ENCODE measurements at places on chromosomes 16 and 17.

DNA sequence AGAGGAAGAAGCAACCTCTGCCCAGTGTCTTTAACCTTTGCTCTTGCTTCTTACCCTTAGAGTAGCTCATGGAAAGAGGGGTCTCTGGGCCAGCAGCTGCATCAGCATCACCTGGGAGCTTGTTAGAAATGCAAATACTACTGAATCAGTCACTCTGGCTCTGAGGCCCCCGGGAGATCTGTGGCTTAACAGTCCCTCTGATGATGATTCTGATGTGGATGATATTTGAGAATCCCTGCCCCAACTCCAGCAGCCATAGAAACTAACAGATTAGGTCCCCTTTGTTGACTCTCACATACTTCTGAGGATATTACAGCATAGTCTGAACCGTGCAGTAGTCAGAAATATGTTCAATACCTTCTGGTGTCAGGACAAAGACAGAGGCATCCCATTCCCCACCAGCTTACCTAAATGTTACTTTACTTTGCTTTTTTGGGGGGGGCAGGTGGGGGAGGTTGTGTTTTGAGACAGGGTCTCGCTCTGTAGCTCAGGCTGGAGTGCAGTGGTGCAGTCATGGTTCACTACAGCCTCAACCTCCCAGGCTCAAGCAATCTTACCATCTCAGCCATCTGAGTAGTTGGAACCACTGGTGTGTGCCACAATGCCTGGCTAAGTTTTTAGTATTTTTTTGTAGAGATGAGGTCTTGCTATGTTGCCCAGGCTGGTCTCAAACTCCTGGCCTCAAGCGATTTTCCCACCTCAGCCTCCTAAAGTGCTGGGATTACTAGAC is 220.1 kb downstream of the CCDC182 start:
- no peak for DNase-seq

GRCh38 chr17:40356990-40357881 is 7.3 kb downstream of the GJD3 start:
- DNase-seq: no peak

DNA sequence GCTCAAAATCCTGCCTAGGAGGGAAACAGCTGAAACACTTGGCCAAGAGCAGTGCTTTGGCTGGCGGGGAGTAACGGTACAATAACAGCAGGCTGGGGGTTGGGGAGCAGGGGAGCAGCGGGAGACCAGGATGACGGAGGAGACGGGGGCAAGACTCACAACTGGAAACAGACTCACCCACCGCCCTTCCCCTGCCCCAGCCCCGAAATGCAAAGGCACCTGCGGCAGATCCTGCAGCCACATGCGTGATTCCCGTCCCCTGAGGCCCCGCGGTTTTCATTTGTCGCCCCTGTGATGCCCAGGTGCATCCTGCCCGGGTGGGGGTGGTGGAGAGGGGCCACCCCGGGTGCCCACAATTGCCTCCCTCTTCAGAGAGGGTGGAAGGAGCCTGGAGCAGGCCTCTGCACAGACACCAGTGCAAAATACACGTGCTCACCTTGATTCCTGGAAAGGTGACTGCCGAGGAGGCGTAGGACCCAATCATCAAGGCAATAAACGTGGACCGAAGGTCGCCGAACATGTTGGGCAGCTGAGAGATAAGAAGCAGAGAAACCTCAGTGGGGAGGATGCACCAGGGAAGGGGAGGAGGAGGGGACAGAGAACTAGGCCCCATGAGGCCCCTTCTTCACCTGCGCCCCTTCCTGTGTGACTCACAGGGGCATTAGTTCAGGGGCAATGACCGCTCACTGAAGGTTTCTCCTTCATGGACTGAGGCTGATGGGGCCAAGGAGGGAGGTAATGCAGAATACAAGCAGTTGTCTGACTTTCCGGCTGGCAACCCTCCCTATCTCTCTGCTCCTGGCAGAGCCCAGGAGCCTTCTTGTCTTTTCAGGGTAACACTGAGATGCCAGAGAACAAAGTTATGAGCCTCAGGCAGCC is 30.4 kb upstream of the PITPNA start:
- no peak for DNase-seq

DNA sequence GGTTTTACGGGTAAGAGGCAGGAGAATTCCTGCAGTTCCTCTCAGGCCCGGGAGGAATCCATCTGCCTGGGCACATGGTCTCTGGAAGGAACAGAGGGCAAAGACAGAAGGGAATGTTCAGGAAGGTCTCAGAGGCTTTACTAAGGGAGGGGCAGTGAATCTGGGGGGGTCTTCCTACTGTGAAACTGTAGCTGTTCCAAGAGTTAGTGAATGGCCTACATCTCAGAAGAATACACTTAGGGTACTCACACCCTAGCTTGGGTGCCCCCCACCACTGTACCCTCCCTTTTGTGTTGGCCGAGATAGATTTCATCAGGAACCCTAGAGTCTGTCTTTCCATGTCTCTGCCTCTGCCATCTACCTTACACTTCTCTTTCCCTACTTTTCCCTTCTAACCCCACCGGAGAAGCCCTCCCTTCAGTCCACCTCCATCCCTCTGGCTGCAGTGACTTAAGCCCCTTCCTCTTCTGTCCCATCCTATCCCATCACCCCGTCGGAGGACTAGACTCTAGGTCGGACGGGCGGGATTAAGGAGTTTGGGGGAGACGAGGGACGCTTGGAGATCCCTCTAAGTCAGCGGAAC is 316 bp downstream of the DLG4 start:
- no peak for DNase-seq

DNA sequence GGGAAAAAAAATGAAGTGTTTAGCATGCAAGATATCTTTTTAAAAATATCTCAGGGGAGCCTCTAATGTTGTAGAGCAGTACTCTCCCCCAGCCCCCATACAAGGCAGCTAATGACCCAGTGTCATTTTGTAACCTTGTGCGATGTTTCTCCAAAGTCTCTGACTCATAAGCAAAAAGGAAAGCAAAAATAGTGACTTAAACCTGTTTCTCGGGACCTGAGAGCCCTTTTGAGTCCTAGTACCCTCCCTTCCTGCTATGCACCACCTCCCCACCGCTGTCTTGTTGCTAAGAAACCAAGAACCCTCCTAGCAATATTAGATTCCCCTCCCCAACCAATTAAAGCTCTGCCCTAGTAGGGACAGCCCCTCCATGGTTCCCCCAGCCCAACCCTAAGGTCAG is 2.8 kb downstream of the MYCBPAP start:
- DNase-seq: no peak

- DNase-seq: no peak
Measured at GRCh38 chr17:66426397-66427033, 124.1 kb downstream of the PRKCA start.

DNA sequence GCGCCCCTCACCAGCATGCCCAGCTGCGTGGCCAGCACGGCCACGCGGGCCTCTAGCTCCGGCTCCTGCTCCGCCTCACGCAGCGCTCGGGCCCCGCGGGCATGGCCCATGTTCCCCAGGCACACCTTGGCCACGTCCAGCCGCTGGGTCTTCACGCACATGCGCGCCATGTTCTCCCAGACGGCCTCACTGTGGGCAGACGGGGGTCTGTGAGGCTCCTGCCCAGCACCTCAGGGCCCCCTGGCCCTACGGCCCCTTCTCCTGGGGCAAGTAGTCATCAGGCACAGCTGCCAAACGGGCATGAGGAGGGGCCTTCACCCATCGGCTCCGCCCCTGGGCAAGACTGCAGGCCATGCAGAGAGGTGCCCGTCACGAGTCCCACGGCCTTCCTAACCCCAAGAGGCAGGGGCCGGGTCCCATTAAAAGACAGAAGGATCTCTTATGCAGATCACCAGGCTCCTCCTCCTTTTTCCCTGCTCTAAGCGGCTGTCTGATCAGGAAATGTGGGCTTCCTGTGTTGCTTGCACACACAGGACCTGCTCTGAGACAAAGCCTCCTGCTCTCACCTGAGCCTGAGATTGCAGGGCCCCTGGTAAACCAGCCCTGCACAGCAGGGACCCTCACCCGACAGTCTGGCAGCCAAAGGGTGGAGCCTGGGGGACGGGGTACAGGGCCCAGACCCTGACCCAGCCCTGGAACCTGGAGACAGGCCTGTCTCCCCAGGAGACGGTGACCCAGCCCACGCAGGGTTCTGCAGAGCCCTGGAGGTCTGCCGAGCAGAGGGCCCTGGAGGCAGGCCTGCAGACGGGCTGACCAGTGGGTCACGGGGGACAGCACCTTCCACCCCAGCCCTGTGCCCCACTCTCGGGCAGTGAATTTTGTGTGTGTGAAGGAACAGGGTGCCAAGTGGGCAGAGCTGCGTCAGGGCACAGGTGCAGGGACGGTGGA is 6.6 kb upstream of the TMEM204 start:
- no peak for DNase-seq

DNA sequence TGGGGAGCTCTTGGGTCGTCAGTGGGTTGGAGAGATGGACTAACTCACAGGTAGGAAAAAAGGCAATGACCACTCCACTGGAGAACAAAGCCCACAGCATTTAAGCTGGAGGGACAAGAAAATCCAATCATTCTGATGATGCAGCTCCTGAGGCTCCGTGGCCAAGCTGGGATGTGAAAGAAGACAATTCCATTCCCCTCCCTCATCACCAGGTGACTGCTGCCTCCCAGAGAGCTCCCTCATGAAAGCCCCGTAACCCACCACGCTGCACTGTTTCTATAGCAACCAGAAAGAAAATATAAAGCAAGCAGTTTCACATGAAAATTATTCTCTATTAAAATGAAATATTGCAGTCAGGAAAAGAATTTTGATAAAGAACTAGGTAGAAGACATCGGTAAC is 15.2 kb downstream of the ANKRD11 start:
- no peak for DNase-seq

DNA sequence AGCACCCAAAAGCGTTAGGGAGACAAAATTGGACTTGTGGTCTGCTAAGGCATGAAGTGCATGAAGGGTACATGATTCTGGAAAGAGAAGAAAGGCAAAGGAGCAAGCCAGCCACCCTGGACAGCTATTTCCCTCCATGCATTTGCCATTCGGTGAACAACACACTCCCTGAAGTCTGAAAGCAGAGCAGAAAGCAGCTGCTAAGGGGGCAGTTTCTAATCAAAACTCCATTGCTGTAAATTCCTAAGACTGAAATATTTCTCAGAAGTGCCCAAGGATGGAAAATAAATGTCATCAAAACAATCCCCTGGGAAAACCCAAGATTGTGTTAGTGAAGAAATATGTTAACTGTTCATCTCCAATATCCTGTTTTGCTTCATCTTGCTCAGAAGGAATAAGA is 44.3 kb downstream of the PMP22 start:
- no peak for DNase-seq

GRCh38 chr16:15857724-15858560 is 1.1 kb upstream of the MYH11 start:
- DNase-seq: no peak

DNA sequence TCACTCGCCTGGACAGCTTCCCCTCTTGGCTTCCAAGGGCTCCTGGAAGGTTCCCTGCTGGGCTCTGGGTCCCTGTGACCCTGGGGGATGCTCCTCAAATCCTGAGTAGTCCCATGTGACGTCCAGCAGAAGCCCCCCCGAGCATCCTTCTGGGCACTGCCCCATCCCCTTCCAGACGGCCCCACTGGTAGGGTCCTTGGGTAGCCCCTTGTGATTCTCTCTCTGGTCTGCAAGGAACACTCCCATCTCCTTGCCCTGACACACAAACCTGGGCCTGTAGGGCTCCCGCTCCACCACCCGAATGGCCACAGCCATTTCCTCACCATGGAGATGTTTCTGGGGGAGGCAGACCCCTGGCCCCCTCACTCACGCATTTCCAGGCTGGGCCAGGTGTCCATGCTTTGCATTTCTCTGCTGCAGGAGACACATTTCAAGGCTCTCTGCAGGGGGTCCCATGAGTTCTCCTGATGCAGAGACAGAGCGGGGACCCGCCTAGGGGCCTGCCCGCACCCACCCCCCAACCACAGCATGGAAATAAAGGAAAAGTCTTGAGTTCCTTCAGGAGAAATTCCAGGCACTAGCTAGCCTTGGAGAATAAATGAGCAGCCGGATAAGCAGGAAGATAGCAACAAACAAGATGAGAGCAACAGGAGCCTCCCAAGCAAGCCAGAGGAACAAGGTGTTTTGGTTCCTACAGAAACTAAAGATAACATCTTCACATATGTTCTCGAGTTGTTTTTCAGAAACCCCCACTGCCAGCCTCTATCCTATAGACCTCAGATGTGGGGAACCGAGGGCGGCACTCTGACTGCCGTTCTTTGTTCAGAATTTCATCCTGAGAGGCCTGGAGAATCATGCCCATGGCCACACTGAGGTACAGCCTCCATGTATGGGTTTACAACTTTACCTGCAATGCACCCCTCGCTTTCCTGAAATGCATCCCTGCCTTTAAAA is 128.8 kb downstream of the MGAT5B start:
- no peak for DNase-seq

DNA sequence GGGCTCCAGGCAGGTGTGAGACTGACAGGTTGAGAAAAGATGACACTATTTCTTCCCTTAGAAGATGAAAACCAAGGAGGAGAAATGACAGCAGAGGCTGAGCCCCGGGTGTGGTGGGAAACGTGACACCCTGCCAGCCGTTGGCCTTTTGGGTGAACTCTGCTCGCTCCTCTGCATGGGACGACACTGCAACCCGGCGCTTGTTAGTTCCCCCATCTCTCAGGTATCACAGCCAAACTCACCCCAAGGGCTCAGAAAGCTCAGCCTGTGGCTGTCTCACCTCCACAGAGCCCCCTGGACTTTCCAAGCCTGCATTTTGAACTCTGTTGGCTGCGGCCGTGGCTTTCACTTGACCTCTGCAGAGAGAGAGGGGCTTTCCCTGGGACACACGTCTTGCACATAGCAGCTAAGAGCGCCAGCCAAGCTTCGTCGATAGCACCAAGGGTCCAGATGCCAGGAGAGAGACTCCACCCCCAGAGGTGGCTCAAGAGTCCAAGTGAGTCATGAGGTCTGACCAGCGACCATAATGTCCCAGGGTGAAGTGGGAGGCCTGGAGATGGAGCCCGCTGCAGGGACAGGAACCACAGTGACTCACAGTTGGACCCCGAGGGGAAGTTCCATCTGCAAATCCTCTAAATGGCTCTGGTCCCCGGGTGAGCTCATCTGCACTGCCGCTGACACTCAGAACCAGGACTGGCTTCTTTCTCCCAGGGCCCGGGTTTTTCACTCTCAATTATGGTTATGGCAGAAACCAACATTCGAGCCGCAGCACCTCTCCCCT is 301.9 kb downstream of the SOX9 start:
- no peak for DNase-seq

DNA sequence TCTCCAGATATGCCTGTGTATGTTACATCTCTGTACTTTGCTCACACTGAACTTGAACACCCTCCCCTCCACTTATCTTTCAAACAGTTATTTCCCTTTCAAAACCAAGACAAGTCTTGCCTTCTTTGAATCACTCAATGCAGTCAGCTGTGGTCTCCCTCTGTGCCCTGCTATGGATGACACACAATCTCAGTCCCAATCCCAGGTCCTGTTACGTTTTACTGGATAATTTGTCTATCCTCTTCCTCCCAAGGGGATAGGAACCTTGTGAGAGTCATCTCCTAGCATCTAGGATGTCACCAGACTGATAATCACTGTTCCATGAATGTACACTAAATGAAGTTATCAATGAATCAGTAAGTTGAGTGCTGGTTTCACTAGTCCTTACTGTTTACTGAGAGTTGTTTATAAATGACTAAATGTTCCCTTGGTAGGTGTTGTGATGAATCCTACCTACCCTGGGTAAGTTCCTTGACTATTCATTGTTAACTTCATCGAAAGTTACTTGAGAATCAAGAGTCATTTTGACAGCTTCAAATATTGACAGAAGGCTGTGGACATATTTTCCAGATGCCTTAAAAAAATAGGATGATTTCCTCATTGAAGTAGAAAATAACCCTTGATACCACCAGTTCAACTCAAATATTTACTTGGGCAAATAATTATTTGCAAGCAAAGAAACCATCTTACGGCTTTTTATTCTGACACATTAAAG is 244.9 kb downstream of the PRKCA start:
- DNase-seq: no peak
